Thymus (tissue), 14 donors: ENCODE measurements at places on chromosomes 11 and 22. TPM values are rescaled to one million over a fixed set of nuclear protein-coding genes. Genes with fewer than 3 reads are reported as not detected.
A peak's percentile ranks its signal among the peaks of the same experiment; 100 is the strongest.

GRCh38 chr11:70423523-70424505 is 25.5 kb downstream of the CTTN start:
- no peak for DNase-seq
- H3K4me1 ChIP-seq, result no peaks in the 10 kb centered on the region

DNA sequence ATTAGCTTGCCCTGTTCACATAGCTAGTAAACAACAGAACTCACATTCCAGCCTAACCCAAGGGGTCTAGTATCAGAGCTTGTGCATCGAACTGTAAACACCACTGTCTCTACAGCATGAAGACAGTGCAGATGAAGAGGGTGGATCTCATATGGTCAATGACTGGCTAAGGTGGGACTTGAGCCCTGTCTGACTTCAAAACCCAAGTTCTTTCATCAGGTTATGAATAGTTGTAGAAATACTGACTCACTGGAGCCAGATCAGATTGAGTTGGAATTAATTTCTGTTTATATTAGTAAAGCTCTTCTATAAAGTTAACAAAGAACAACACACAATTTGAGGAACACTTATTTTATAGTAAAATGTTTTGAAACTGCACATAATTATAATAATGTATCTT is 161.7 kb upstream of the ARHGAP20 start:
- no peaks in the 10 kb centered on the region for H3K27me3 ChIP-seq
- no peak for DNase-seq
- H3K36me3 ChIP-seq, result no peaks in the 10 kb centered on the region
- no peak overlapping the region for H3K27ac ChIP-seq
- no peak overlapping the region for H3K4me3 ChIP-seq

ALDH3B1 gene
- total RNA-seq, result 1.3 TPM

GRCh38 chr11:109378034-109378433 is 44.0 kb upstream of the C11orf87 start:
- H3K4me1 ChIP-seq, result no peaks in the 10 kb centered on the region
- H3K36me3 ChIP-seq, result no peaks in the 10 kb centered on the region
- H3K27me3 ChIP-seq, result no peaks in the 10 kb centered on the region

DNA sequence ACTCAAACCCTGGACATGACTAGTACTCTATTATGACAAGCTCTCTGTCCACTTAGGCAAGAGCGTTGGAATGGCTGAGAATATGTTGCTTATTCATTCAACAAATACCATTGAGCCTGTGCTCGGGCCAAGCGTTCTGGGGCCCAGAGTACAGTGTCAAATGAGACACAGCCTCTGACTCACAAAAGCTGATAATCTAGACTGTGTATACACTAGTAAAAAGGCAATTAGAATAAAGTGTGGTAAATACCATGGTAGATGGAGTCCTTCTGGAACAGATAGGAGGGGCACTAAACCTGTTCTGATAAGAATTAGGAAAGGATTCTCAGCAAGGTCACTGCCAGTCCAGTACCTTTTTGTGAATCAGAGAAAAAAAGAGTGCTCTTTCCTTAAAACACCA is 24.7 kb downstream of the KCNE3 start:
- peaks cover 12% of the 10 kb centered on the region for H3K4me1 ChIP-seq
- H3K27me3 ChIP-seq, result no peaks in the 10 kb centered on the region
- no peak overlapping the region for H3K4me3 ChIP-seq
- no peak overlapping the region for H3K27ac ChIP-seq
- DNase-seq, result no peak
- H3K36me3 ChIP-seq, result no peaks in the 10 kb centered on the region

TKFC gene
- 19.8 TPM for total RNA-seq

DNA sequence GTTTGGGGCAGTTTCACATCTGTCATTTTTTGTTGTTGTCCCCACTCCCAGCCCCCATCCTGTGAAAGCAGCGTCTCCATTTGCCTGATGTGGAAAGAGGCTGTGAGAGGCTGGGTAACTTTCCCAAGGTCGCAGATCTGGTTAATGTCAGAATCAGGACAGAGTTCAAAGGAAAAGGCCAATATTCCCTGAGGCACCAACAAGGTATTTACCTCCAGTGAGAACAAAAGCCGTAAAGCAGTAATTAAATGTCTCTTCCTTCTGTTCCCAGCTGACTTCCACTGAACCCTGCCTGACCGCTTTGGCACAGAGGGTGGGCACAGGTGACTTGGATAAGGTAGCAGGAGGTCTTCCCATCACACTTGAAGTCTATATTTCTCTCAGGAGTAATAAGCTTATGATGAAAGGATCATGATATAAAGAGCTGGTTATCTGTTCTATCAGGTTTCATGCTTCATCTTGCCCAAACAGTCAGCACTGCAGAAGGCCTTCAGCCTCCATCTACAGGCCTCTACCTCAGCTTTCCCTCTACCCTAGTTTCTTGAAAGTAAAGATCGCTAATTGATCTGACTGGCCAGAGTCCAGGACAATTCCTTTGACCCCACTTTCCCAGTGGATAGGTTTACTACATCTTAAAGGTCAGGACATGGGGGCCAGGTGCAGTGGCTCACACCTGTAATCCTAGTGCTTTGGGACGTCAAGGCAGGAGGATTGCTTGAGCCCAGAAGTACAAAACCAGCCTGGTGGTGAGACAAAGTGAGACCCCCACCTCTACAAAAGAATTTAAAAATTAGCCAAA is 9.4 kb downstream of the C11orf91 start:
- H3K4me1 ChIP-seq, result peaks cover 13% of the 10 kb centered on the region
- H3K4me3 ChIP-seq, result no peak overlapping the region
- DNase-seq, result no peak
- H3K27ac ChIP-seq, result no peak overlapping the region
- H3K27me3 ChIP-seq, result peaks cover 4% of the 10 kb centered on the region

BDNF gene
- total RNA-seq, result 0.24 TPM

TBC1D22A gene
- 11.8 TPM for total RNA-seq

DNA sequence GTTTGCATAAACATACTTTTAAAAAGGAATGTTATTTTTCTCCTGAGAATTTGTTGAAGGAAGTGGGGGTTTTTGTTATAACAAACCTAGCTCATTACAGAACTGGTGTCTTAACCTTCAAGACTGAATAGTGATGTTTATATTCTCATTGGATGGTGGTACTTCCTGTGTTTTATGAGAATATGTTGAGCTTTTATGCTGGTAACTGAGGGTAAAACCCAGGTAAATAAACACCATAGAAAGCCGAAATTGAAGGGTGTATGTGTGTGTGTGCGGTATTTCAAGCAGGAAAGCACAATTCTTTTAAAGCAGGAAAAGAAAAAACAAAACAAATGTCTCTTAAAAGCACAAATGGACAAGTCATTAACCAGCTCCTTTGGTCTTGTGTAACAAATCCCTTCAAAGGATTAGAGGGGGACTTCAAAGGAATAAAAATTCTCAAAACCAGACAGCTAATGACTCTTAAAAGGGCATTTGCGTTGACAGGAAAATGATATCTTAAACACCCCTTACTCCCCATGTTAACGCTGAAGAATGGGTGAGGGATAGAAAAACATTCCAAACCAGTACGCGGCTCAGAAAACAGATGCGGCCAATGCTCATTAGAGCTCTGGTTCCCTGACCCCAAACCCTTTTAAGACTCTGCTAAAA is 23.8 kb downstream of the LMO2 start:
- DNase-seq, result no peak
- H3K4me1 ChIP-seq, result peaks cover 15% of the 10 kb centered on the region
- no peak overlapping the region for H3K4me3 ChIP-seq
- no peaks in the 10 kb centered on the region for H3K36me3 ChIP-seq
- H3K27ac ChIP-seq, result no peak overlapping the region

DNA sequence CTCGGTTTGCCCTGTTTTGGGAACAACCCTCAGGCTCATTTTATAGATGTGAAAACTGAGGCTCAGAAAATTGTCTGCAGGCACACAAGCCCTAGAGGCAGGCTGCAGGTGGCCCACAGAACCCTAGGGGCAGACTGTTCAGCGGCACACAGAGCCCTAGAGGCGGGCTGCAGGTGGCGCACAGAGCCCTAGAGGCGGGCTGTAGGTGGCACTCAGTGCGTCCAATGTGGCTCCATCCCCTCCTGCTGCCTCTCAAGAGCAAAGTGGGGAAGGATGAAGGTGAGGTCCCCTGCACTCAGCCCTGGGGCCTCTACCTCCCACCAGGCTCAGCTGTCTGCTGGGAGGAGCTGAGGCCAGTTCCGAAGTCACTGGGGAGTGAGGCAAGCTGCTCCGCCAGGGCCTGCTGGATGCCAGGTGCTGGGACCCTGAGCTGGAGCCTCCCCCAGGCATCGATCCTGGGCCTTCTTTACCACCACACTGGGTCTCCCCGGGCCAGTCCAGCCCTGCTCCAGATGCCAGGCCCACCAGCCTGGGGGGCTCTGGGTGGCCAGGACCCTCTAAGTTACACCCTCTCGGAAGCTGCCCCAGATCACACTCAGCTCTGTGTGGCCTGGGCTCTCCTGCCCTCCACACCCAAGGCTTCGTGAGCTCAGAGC is 2.3 kb downstream of the ACY3 start:
- no peaks in the 10 kb centered on the region for H3K27me3 ChIP-seq
- DNase-seq, result peak; percentile 60
- H3K27ac ChIP-seq, result peak overlapping the region; percentile 82
- no peaks in the 10 kb centered on the region for H3K36me3 ChIP-seq
- H3K4me1 ChIP-seq, result peaks cover 26% of the 10 kb centered on the region

- no peaks in the 10 kb centered on the region for H3K36me3 ChIP-seq
- no peak overlapping the region for H3K27ac ChIP-seq
- no peak for DNase-seq
- no peaks in the 10 kb centered on the region for H3K27me3 ChIP-seq
Measured at GRCh38 chr22:22062306-22062793, 79.8 kb upstream of the TOP3B start.

SCARF2 gene
- 0.38 TPM for total RNA-seq

GRCh38 chr11:113448316-113448677 is 26.9 kb downstream of the DRD2 start:
- H3K4me3 ChIP-seq, result no peak overlapping the region
- no peak overlapping the region for H3K27ac ChIP-seq
- no peak for DNase-seq
- no peaks in the 10 kb centered on the region for H3K27me3 ChIP-seq
- H3K36me3 ChIP-seq, result no peaks in the 10 kb centered on the region

- H3K4me3 ChIP-seq, result no peak overlapping the region
- no peaks in the 10 kb centered on the region for H3K27me3 ChIP-seq
- no peaks in the 10 kb centered on the region for H3K4me1 ChIP-seq
- no peak for DNase-seq
- H3K36me3 ChIP-seq, result no peaks in the 10 kb centered on the region
Measured at GRCh38 chr22:24466716-24467328, 28.3 kb upstream of the UPB1 start.

- peaks cover 11% of the 10 kb centered on the region for H3K36me3 ChIP-seq
- H3K4me3 ChIP-seq, result no peak overlapping the region
- peaks cover 8% of the 10 kb centered on the region for H3K4me1 ChIP-seq
Measured at GRCh38 chr22:41288245-41288946, 2.4 kb upstream of the RANGAP1 start.

DNA sequence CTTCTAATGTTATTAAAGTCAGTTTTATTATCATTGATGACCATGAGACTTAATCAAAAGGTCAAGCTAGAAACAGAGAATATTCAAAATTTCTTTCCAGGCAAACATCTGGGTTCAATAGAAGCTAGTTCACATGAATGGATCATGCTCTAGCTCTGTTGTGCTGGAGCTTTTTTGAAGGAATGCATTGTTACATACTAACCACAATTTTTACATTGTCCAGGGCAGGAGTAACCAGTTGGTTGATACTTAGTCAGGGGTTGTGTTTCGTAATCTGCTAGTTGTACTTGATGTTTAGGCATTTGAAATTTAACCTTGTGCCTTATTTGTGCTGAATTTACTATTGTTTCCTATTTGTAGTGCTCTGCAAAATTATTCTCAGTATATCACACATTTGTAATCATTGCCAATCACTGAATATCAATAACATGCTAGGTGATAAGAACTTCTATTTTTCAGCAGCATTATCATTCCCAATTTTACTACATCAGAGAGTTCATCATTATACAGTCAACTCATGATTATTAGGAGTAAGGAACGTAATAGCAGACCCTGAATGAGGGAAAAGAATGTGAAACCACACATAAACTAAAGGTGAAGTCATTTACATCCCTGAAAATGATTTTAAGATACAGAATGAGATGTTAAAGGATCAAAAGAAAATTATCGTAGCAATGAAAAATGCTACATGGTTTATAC is 23.2 kb downstream of the NF2 start:
- no peaks in the 10 kb centered on the region for H3K27me3 ChIP-seq
- DNase-seq, result no peak
- no peaks in the 10 kb centered on the region for H3K4me1 ChIP-seq
- H3K27ac ChIP-seq, result no peak overlapping the region
- no peaks in the 10 kb centered on the region for H3K36me3 ChIP-seq

GRCh38 chr11:221998-222789 is 13.9 kb downstream of the SIRT3 start:
- peaks cover 15% of the 10 kb centered on the region for H3K36me3 ChIP-seq
- H3K27me3 ChIP-seq, result no peaks in the 10 kb centered on the region
- H3K4me1 ChIP-seq, result no peaks in the 10 kb centered on the region
- H3K27ac ChIP-seq, result no peak overlapping the region

DNA sequence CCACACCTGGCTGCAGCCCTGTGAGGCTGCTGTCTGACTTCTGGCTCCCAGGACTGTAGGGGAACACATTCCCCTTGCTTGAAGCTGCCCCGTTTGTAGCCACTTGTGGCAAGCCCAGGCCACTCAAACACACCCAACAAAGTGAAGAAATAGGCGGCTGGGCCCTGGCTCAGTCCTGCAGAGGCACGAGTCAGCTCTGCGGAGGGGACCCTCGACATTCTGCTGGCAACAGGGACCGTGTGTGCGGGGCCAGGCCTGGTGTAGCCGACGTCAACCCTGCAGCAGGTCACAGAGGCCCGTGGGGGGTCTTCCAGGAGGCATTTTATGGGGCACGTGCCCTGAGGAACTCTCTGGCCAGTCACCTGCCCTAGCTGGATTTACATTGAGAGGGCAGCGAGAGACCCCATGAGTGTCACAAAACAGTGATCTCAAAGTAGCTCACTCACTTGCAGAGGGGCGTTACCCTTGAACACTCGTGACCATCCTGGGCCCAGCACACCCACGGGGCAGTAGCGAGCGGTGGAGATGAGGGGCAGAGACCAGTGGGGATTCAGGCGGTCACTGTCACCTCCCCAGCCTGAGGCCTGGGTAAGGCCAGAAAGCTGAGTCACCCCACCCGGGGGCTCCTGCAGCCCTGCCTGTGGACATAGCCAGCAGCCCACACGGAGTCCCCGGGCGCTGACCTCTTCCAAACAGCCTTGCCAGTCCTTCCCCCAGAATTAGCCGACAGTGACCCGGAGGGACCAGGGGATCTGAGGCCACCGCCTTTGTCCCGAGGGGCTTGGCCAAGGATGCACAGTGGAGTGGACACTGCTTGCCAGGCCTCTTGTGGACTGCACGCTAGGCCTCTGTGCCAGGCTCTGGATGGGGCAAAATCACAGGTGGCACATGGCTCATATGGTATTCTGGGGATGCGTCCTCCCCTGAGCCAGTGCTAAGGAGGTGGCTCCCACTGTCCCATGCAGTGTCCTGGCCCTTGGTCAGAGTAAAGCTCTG is 139.5 kb downstream of the CTTN start:
- no peak overlapping the region for H3K27ac ChIP-seq
- no peaks in the 10 kb centered on the region for H3K27me3 ChIP-seq
- H3K36me3 ChIP-seq, result no peaks in the 10 kb centered on the region

GRK3 gene
- total RNA-seq, result 20.2 TPM
